ENCODE measurements at places on chromosomes 2 and 18. TPM values are rescaled to one million over a fixed set of nuclear protein-coding genes. Genes with fewer than 3 reads are reported as not detected.

- DNase-seq, result no peak
Measured at GRCh38 chr2:60368456-60368855, 185.0 kb downstream of the BCL11A start.

- DNase-seq, result no peak
Measured at GRCh38 chr2:110720547-110720946, 11.8 kb upstream of the ACOXL start.

The CCNYL1 gene
- 16.8 TPM for total RNA-seq

The RFTN2 gene
- total RNA-seq, result under 0.01 TPM

- no peak for DNase-seq
Measured at GRCh38 chr2:158178646-158179045, 77.0 kb downstream of the UPP2 start.

DNA sequence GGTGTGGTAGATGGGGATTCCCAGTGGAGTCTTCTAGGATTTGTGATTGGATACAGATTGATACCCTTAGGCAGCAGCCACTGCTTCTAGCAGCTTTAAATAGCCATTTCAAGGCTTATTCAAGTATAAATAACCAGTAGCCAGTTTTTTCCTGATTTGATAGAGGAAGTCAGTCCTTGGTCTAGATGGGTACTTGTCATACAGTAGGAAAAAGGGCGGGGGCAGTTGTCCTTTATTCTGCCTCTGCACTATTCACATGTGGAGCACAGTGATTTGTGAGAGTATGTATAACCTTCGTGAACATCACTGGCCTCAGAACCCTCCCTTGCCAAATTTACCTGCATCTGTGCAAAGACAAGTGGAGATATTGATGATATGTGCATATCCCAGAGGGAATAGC is 6.8 kb downstream of the PPP1CB start:
- peak; percentile 41 for DNase-seq
